ENCODE measurements at places on chromosomes 4 and X. TPM values are rescaled to one million over a fixed set of nuclear protein-coding genes. Genes with fewer than 3 reads are reported as not detected.

The CT45A5 gene
- total RNA-seq = not detected

The C1QTNF7 gene
- 1.4 TPM for total RNA-seq

The FATE1 gene
- not detected for total RNA-seq

The RBM47 gene
- 2.0 TPM for total RNA-seq

The MAGEB1 gene
- not detected for total RNA-seq

The CXCL3 gene
- total RNA-seq = 5.4 TPM

The GYPB gene
- total RNA-seq = not detected

The IBSP gene
- total RNA-seq = 0.19 TPM

The RTL9 gene
- under 0.01 TPM for total RNA-seq

The CXorf65 gene
- total RNA-seq = not detected

The SPANXN4 gene
- not detected for total RNA-seq

The ITM2A gene
- 0.58 TPM for total RNA-seq

The CABS1 gene
- not detected for total RNA-seq

The SLC49A3 gene
- total RNA-seq = 5.1 TPM

The CT45A3 gene
- total RNA-seq = not detected

The CLDN22 gene
- not detected for total RNA-seq

The GRIA3 gene
- 5.4 TPM for total RNA-seq

The SHOX gene
- not detected for total RNA-seq

The TIGD4 gene
- 0.28 TPM for total RNA-seq

The TAF1 gene
- 32.1 TPM for total RNA-seq
